IMR-90 (cell line): ENCODE measurements at places on chromosomes 6 and 20. TPM values are rescaled to one million over a fixed set of nuclear protein-coding genes. Genes with fewer than 3 reads are reported as not detected.

DNA sequence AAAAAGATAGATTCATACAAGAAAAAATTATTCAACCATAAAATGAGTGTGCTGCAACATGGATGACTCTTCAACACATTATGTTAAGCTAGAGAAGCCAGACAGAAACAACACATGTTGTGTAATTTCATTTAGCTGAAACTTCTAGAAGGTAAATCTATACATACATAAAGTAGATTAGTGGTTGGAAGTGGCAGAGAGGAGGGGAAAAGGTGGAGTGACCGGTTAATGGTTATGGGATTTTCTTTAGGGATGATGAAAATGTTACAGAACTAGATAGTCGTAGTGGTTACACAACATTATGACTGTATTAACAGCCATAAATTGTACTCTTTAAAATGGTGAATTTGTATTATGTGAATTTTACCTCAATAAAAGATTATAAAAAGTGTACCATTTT is 304.1 kb upstream of the SLC35B3 start:
- no peak for DNase-seq

DNA sequence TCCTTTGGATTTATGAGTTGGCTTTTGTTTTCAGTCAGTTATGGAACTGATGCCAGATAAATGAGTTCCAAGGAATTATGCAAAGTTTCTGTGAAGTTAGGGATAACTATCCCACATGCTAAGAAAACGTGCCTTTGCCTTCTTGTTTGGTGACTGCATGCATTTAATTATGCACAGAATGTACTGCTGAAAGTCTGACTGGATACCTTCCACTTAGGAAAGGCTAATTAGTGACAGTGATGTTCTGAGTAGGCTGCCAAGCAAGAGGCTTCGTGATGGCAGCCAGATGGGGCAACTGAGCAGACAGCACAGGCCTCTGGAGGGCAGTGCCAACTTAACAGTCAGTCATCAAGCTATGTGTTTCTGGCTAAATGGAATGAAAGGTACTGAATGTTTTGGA is 289.9 kb downstream of the CD109 start:
- no peak for DNase-seq

GRCh38 chr6:137233911-137234863 is 15.0 kb upstream of the IFNGR1 start:
- DNase-seq, result peak; percentile 91

GRCh38 chr20:37123441-37123840 is 27.6 kb upstream of the RBL1 start:
- no peak for DNase-seq

STMND1 gene
- total RNA-seq, result not detected in 2 replicates

EYS gene
- under 0.01 TPM in 2 replicates for total RNA-seq
